NCI-H1105 (cell line): ENCODE measurements at places on chromosomes 2 and 18.

DNA sequence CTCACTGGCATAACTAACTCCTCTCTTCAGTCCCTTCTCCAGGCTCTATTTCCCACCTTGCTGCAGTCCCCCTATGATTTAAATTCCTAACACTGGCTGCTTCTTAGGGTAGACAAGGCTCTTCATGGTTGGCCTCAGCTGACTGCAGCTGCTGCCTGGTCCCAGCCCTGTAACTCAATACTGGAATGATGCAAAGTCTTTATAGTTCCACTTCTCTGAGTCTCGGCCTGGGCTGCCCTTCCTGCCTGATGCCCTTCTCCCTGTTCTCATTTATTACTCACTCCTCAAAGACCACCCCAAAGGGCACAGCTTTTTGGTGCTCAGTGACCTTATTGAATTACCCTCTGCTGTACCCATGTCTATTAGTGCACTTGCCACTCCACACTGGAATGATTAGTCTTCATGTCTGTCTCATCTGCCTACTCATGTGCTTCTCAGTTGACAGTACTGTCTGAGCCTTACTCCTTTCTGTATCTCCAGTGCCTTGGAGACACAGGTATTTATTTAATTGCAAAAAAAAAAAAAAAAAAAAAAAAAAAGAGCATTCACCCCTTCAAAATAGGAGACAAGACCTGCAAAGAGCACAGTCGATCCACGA, 199.4 kb upstream of the REV1 start:
- no peak for DNase-seq

DNA sequence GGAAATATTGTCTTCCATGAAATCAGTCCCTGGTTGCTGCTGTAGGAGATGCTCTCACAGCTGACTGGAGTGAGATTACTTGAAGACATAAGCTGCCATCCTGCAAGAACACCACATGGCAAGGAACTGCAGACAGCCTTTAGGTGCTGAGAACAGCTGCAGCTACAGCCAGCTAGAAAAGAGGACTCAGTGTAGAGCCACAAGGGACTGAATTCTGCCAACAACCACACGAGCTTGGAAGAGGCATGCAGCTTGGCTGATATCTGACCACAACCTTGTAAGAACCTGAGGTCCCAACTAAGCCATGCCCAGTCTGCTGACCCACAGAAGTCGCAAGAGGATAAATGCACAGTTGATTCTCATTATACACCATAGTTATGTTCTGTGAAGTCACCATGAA, 181.8 kb upstream of the ARL4C start:
- no peak for DNase-seq

DNA sequence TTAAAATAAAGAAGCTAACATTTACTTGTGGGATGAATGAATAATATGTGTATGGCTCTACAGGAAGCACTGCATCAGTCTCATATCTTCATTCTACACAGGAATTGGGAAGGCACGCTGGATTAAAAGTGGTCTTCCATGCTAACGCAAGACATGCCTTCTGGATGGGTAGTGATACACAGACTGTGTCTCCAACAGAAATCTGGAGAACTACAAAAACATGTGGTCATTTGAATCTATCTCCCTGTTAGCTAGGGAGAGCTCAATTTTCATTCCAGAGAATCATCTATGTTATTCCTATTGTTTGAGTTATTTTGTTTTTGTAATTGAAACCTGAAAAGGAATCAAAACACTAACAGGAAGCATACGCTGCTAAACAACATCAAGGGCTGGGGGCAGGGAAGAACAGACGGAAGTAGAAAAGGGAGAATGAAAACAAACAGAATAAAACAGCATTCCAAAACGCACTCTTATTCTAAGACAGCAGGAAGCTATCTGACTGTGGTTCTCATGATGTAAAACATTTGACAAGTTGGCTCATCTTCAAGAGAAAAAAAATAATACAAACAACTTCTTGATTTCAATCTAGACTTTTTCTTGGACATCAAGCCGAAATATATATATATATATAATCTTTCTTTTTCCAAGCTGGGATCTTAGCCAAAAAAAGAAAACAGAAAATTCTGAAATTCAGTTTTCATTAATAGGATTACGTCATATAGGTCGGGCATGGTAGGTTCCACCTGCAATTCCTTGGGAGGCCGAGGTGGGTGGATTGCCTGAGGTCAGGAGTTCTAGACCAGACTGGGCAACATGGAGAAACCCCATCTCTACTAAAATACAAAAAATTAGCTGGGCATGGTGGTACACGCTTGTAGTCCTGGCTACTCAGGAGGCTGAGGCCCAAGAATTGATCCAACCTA, 31.5 kb upstream of the ASNSD1 start:
- DNase-seq: no peak

DNA sequence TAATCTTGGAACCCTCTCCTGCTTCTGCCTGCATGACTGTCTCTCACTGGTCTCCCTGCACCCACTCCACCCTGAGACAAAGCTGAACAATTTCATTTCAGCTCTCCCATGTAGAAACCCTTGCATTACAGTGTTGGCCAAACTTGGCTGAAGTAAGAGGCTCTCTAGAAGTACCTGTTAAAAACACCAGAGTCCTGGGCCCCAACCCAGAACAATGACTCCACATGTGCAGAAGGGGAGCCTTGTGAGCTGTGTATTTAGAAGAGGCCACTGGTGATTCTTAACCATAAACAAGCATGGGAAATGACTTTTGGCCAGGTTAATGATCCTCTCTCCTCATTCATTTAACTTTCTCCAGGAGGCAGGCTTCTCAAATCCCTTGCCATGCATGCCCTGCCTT, 254.8 kb downstream of the SETBP1 start:
- no peak for DNase-seq

DNA sequence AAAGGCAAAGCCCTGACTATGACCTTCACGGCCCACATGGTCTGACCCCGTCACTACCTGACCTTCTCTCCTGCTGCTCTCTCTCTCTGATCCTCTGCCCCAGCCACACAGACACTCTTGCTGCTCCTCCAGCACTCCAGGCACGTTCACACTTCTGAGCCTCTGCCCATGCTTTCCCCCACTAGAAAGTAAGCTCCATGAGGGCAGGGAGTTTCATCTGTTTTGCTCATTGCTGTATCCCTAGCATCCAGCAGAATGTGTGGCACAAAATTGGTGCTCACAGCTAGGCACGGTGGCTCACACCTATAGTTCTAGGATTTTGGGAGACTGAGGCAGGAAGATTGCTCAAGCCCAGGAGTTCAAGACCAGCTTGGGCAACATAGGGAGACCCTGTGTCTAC, 52.5 kb upstream of the STPG4 start:
- no peak for DNase-seq

GRCh38 chr2:175430236-175430635, 248.7 kb upstream of the ATP5MC3 start:
- no peak for DNase-seq

DNA sequence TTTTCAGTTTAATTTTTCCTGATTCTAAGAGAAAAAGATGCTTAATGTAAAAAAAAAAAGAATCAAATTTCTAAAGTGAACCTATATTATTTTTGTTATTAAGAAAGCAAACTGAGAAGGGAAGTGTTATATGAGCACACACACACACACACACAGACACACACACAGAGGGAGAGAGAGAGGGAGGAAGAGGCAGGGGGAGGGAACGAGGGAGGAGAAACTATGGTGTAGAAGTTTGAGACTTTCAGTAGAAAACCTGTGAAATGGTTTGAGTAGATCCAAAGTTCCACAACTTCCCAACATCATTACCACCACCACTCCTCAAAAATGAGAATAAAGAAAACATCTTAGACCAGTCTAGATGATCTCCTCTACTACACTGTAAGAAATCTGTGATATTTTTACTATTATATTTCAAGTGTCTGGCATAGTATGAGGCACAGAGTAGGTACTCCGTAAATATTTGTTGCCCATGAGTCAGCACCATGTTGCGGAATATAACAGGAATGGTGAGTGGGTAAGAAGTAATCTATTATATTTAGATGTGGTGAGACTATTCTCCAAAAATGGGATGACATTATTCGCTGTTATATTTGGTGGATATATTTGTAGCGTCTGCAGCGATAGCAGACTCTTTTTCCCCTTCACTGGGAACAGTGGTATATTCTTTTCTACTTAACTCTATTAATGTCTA, 149.4 kb upstream of the DNMT3A start:
- no peak for DNase-seq

DNA sequence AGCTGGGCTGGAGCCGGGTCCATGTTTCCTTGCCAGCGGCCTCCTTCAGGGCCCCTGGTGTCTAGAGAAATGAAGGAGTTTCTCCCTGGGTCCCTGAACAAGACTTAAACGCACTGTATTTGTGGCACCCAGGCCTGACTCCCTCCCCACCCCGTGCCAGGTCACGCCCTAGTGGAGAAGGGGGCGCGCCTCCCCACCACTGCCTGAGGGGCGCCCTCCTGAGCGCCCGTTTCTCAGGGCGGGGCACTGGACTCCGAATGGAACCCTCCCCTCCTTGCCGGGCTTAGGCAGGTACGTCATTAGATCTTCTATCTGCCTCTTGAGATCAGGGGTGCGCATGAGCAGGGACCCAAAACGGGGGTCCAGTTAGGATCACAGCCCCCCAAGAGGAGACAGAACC, 16.3 kb downstream of the ODC1 start:
- no peak for DNase-seq

DNA sequence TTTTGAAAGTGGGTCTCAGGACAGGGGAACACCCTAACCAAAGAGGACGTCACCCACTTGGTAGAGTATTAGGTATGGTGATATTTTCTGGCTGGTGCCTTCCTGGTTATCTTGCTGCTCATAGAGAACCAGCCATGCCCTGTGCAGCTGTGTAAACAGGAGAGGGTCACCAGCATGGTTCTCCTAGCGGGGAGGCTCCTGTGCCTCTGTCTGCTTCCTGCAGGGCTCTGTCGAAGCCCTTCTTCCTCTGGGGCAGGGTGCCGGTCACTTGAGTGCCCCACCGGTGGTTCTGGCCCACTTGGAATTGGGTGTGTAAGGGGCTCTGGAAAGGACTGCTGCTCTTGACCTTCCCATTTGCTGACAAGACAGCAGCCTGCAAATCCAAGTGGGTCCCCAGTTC, 131.6 kb upstream of the MSH6 start:
- DNase-seq: no peak

GRCh38 chr18:49613141-49613640, 51.3 kb downstream of the LIPG start:
- peak; percentile 36 for DNase-seq

- no peak for DNase-seq
Measured at GRCh38 chr2:151361674-151362370, 4.4 kb downstream of the TNFAIP6 start.

- no peak for DNase-seq
Measured at GRCh38 chr18:61544178-61544577, 210.9 kb downstream of the CDH20 start.

DNA sequence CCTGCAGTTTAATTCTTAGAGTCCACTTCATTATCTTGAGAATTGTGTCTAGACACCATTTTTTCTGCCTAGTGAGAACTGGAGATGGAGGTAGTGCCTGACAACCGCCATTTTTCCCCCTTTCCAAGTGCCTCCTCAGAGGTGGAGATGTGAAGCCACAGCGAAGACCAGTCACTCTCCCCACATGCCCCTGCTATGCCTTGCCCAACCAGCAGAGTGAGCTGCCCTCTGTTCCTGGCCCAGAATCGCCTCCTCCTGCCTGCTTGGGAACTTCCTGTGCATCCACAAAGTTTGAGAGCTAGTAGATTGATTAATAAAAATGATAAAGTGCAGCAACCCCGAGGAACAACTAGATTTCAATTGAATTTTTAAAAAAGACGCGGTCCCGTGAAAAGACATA, 123.3 kb downstream of the CLIP4 start:
- no peak for DNase-seq

- DNase-seq: no peak
Measured at GRCh38 chr2:59575191-59575590, 978.3 kb downstream of the BCL11A start.

GRCh38 chr2:179322289-179322688, 57.7 kb upstream of the SESTD1 start:
- DNase-seq: no peak

- no peak for DNase-seq
Measured at GRCh38 chr18:13223311-13224143, 5.0 kb downstream of the LDLRAD4 start.

DNA sequence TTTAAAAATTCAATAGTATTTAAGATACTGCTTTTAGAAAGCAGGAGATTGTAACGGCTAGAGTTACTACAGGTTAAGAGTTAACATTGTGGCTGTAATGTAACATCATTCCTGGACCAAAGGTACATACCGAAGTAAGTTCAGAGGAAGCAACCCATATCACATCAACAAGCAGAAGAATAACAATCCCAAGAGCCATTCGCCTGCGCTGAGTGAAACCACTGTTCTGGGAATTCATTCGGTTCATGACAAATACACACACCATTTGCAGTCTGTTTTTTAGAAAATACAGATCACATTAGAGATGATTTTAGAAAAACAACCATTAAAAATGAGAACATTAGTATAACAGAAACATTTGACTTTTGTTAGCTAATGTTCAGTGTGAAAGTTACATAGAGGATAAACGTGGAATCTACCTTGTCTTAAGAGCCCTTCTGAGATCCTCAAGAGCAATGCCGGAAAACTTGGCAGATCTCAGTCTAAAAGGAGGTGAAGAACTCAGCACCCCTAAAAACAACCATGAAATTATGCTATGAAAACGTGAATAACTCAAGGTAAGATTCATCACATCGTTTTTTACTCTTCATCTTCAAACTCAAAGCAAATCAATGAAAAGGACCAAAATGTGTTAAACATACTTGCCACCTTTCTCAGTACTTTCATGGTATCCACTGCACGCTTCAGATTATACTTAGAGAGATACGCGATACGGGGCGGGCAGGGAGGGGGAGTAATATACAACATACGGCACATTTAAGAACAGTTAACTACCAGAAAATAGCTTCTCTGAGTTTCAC, 1.2 kb downstream of the SLC35F5 start:
- no peak for DNase-seq

- DNase-seq: peak; percentile 6
Measured at GRCh38 chr2:168773719-168774521, 28.5 kb upstream of the NOSTRIN start.

GRCh38 chr2:67991456-67991855, 71.3 kb downstream of the C1D start:
- no peak for DNase-seq

DNA sequence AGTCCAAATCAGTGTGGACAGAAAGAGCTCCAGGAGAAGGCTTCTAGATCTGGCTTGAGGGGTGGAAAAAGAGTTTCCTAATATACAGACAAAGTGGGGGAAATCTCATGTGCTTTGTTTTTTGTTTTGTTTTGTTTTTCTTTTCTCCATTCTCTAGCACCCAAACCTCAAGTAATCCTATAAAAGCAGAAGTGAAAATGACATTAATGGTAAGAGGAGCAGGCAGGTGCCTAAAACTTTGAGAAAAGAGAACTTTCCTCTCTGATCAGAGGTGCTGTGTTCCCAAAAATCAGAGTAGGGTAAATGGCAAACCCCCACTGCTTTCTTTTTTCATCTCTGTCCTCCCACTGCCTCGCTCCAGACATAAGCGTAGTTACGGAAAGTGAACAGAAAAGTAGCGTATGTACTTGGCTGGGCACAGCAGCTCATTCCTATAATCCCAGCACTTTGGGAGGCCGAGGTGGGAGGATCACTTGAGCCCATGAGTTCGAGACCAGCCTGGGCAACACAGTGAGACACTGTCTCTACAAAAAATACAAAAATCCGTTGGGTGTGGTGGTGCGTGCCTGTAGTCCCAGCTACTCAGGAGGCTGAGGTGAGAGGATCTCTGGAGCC, 77.8 kb downstream of the FAM161A start:
- DNase-seq: no peak
